ENCODE measurements at places on chromosomes 7 and 10. TPM values are rescaled to one million over a fixed set of nuclear protein-coding genes. Genes with fewer than 3 reads are reported as not detected.
A peak's percentile ranks its signal among the peaks of the same experiment; 100 is the strongest.

NPC1L1 gene
- total RNA-seq: not detected

- no peak for DNase-seq
Observed at GRCh38 chr7:40057292-40057691, 77.1 kb downstream of the MPLKIP start.

- DNase-seq: peak; percentile 78
Observed at GRCh38 chr7:151051108-151051507, 2.8 kb downstream of the ASIC3 start.

GRCh38 chr7:146956853-146957252, 840.3 kb downstream of the CNTNAP2 start:
- DNase-seq: no peak

- no peak for DNase-seq
Observed at GRCh38 chr7:4159761-4160554, 522.1 kb upstream of the FOXK1 start.

DNA sequence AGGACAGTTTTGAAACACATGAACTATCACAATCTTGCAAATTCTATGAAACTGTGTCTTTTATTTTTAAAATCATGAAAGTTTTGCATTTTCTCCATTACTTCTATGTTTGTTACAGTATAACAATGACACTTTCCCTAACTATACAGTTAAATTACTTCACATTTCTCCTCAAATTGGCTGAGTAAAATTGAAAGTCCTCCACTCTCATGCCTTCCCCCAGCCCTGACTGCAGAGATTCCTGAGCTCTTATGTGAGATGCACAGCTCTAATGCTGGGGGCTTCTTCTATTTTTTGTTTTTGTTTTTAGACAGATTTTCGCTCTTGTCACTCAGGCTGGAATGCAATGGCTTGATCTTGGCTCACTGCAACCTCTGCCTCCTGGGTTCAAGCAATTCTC, 22.7 kb upstream of the MAP3K8 start:
- no peak for DNase-seq
